IPS DF 19.7 (cell line): ENCODE measurements at places on chromosomes 1 and 21.

- DNase-seq: no peak
Measured at GRCh38 chr21:26624983-26625519, 52.0 kb upstream of the CYYR1 start.

- no peak for DNase-seq
Measured at GRCh38 chr1:202349206-202349928, 868 bp downstream of the PPP1R12B start.

GRCh38 chr1:182286761-182287160, 104.8 kb downstream of the GLUL start:
- DNase-seq: no peak

- DNase-seq: no peak
Measured at GRCh38 chr1:200471739-200472138, 61.9 kb upstream of the ZNF281 start.

GRCh38 chr1:116242741-116243140, 130.3 kb upstream of the ATP1A1 start:
- DNase-seq: no peak

DNA sequence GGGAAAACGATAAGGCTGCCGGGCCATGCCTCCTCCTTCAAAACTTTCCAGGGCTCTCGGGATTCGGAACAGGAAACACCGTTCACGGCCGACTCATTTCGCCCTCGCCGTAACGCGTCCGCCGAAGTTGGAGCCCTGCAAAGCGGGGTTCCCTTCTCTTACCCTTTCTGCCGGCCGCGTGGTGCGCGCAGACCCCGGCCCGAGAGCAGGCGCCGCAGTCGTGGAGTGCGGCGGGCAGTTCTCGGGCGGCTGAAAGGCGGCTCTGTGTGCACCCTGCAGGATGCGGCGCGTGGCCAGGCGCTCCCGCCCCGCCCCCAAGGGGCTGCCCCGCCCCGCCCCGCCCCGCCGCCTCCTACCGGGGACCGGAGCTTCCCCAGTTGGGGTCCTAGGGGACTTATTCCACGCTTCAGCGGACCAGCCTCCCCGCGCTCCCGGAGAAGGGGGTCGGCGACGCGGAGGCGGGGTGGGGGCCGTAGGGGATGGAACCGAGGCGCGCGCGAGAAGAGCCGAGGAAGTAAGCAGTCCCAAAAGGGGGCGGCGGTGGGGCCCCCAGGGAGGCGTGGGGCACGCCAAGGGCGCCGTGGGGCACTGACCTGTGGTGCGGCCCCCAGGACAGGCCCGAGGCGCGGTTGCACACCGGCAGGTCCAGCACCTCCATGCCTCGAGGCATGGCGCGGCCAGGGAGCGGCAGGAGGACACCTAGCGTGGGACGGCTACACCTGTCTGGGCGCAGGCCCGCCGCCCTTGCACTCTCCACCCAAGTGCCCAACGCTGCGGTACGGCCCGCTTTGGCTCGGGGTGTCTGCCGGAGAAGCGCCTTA, at the start of gene MCOLN2:
TSS of gene MCOLN2 (minus strand) at position 268 of the 821 bp plus-strand sequence. CDS start at position 27, 241 bp downstream.
- no peak for DNase-seq
